ENCODE measurements at places on chromosomes 12 and 14. TPM values are rescaled to one million over a fixed set of nuclear protein-coding genes. Genes with fewer than 3 reads are reported as not detected.

PLCZ1 gene
- not detected for total RNA-seq

LETMD1 gene
- total RNA-seq, result 61.4 TPM

RPS29 gene
- total RNA-seq, result 8,396 TPM

APOF gene
- total RNA-seq, result not detected
